Frontal cortex (tissue), 4 donors: ENCODE measurements at places on chromosomes 16 and 17.
A peak's percentile ranks its signal among the peaks of the same experiment; 100 is the strongest.

- DNase-seq, result no peak
Observed at GRCh38 chr17:4256952-4257351, 6.8 kb downstream of the ANKFY1 start.

GRCh38 chr17:50865060-50865867 lies 890 bp downstream of the TOB1 start:
- DNase-seq, result no peak

- DNase-seq, result no peak
Observed at GRCh38 chr16:67992661-67993206, 6.5 kb downstream of the DPEP2 start.

DNA sequence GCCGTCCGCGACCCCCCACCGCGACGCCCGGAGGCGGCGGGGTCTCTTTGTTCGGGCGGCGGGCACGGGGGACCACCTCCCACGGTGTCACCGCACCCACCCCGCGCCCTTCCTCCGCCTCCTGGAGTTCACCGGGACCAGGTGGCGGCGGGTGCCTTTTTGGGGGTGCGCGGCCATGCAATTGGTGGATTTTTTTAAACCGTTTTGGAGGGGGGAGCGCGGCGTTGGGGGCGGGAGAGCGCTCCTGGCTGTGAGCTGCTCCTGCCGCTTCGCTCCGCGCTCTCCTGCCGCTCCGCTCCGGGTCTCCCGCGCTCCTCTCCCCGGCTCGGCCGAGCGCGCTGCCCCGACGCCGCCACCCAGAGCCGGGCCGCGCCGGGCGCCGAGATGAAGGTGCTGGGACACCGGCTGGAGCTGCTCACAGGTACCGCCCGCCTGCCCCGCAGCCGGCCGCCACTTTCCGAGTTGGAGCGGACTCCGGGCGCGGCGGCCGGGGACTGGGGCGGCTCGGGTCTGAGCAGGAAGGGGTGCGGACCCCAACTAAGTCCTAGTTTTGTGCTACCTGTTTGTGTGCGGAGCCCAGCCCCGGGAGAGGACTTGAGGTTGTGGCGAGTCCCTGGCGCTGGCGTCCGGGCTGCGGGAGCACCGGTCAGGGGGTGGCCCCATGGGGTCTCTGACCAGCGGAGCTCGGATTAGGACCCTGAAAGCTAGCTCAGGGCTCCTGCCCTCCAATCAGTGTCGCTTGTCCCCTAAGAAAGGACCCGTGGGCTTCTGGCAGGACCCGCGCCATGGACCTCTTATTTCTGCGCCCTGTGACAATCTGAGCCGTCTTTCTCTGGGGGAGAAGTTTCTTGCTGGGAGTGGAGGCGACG lies 35.7 kb upstream of the NDRG4 start:
- DNase-seq, result peak; percentile 61

DNA sequence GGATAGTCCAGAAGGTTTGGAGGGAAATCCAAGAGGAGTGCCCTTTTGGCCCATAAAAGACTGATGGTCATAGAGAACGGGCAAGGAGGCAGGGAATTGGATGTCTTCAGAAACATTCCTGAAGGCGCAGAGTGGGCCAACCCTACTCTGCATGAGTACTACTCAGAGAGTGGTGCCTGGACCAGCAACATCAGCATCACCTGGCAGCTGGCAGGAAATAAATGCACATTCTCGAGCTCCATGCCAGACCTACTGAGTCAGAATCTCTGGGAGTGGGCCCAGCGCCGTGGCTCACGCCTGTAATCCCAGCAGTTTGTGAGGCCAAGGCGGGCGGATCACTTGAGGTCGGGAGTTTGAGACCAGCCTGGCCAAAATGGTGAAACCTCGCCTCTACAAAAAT lies 27.1 kb upstream of the SLC39A11 start:
- DNase-seq, result no peak

DNA sequence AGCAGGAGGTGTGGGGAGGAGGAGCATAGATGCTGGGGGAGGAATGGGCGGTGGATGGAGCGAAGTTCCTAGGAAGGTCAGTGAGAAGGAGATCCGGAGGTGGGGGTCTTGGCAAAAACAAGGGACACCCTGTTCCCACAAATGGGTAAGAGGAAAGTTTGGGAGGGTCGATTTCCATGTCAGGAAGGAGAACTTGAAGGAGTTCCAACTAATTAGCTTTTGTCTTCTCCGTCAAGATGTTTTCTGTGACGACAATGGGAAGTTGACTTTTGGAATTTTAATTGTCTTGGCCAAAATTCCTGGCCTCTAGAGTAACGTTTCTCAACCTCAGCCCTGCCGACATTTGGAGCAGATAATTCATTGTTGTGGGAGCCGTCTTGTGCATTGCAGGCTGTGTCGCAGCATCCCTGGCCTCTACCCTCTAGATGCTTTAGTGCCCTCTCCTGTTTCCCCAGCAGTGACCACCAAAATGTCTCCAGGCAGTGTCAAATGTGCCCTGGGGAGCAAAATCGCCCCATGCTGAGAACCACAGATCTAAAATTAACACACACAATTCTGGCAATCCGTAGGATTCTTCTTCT lies 97.1 kb downstream of the PITPNC1 start:
- no peak for DNase-seq
